ENCODE measurements at places on chromosomes 16 and 17.

- DNase-seq: no peak
These were observed 20.5 kb downstream of the EMC8 start for GRCh38 chr16:85778873-85779272.

DNA sequence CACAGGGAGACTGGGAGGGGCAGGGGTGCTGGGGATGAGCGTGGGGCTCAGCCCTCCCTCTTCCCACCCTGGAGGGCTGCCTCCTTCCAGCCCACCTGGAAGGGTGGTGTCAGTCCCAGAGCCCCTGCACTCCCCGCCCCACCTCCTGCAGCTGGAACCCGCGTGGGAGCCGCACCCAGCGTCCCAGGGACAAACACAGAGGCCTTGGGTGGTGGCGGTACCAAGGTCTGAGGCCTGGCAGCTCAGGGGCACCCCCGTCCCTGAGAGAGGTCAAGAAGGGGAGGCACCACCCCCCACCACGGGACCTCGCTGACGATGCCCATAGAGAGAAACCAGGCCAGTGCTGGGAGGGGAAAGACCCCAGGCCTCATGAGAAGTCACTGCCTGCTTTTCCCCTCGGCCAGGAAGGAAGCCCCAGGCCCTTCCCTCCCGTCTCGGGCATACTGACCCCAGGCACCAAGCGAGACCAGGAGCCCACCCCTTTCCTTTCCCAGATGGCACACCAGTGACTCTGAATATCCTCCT lies 4.1 kb downstream of the HS3ST6 start:
- no peak for DNase-seq

- DNase-seq: no peak
These were observed 812.3 kb downstream of the CDH11 start for GRCh38 chr16:64309398-64310110.

DNA sequence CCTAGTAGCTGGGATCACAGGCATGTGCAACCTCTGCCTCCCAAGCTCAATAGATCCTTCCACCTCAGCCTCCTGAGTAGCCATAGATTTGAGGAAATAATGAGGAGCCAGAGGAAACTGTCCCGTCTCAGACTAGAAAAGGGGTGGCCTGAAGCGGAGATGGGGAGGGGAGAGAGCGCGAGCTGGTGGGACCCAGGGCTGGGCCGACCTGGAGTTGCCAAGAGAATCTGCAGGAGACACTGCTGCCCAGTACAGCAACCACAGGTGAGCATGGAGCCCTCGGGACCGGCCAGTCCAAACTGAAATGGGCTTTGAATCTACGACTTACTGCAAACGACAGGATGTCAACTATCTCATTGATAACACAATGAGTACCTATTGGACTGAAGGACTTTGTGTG lies 24.3 kb downstream of the CD300A start:
- DNase-seq: no peak

DNA sequence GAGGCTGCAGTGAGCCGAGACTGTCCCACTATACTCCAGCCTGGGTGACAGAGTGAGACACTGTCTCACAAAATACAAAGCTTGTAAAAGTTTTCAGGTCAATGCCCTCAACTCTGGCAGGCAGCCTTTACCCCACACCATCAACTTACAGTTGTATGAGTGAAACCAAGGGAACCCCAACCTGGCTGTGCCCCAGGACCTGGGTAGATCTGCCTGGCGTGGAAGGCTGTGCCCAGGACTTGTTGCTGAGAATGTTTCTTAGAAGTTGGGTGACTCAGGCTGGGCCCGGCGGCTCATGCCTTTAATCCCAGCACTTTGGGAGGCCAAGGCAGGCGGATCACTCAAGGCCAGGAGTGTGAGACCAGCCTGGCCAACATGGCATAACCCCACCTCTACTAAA lies 7.8 kb downstream of the CES3 start:
- no peak for DNase-seq

GRCh38 chr16:1908184-1908583 lies 10.0 kb downstream of the HS3ST6 start:
- DNase-seq: no peak

- DNase-seq: no peak
These were observed 3.6 kb upstream of the USP7 start for GRCh38 chr16:8967132-8967821.

DNA sequence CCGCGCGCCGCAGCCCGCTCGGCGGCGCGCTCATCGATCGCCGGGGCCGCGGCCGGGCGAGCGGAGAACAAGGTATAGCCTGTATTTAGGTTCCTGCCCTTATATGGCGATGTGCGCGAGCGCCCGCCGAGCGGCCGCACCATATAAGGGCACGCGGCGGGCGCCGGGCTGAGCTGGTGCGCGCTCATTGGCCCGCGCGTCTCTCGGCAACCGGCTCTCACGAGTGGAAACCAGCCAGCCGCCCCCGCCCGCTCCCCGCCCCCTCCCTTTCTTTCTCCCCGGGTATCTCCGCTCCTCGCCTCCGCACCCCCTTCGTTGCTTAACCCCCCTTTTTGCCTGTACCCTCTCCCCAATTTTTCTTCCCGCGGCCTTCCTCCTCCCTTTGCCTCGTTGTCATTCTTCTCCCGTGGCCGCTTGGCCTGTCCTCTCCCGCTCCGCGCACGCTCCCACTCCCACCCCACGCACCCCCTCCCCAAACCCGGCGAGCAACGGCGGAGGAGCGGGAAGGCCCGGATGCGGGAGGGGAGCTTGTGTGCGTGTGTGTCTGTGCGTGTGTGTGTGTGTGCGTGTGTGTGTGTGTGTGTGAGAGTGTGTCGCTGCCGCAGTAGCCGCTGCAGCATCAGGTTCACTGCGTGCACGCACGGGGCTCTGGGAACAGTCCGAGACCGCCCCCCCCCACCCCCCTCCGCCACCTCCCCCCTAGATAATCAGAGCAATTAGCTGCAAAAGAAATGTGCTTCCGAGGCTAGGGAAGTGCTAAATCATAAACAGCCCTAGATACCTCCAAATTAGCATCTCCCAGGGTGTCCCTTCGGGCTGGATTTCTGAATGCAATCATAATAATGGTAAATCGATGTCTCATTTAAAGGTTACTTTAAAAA lies 13.5 kb upstream of the CBX8 start:
- peak; percentile 82 for DNase-seq

DNA sequence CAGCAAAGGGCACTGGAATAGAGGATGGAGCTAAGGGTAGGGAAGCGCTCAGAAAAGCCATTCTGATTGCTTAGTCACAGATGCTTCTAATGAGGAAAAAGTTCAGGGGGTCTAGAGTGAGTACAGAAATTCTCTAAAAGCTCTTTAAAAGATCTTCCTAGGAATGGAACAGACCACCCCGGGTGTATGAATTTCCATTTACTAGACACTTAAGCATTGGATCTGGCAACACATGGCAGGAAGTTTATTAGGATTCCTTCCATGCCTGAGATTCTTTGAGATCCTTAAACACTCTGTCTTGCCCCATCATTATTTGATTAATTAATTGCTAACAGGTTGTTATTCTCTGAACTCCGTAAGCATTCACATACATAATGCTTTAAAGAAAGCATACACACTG lies 8.5 kb downstream of the KRTAP9-7 start:
- DNase-seq: no peak

DNA sequence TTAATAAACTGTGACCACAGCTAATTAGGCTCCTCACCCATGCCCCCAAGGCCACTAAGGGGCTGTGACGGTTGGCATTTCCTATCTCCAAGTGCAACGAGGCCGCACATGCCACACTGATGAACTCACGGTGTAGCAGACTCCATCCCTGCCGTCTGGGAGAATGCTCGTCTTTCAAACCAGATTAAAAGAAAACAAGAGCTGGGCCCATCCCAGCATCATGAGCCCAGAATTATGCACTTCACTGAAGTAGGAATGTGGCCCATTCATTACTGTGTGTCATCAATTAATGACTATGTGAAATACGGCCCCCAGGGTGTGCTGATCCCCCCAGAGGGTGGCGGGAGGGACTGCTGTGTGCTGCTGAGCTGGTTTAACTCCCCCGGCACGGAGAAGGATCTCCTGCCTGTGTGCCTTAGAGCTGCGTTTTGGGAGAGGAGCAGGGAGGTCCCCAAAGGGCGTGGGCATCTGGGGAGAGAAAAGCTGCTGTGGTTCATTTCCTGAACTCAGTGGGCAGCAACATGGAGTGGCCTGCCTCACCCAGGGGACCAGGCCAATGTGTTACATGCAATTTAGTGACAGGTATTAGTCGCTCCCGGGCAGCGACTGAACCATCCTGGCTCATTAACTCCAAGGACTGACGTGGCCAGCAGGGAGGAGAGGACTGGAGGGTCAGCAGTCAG lies 194.5 kb downstream of the FOXL1 start:
- no peak for DNase-seq

Measured in activated CD8-positive, alpha-beta memory T cell treated with anti-CD3 and anti-CD28 coated beads, Interleukin-2, amount 50 U/mL, for 4 hours (primary cell).